ENCODE measurements at places on chromosomes 13 and 19. TPM values are rescaled to one million over a fixed set of nuclear protein-coding genes. Genes with fewer than 3 reads are reported as not detected.

KIR2DL1 gene
- not detected for total RNA-seq

GRCh38 chr19:36527873-36528193 is 238 bp downstream of the ZNF260 start:
- no peak for DNase-seq

- DNase-seq: no peak
Observed at GRCh38 chr19:17794731-17795494, at the start of gene B3GNT3. Gene B3GNT3 (plus strand): TSS chr19:17795138. CDS start chr19:17807808, 12,670 bp downstream.

UBE2M gene
- total RNA-seq: 106 TPM

MICU2 gene
- 25.1 TPM for total RNA-seq

DNA sequence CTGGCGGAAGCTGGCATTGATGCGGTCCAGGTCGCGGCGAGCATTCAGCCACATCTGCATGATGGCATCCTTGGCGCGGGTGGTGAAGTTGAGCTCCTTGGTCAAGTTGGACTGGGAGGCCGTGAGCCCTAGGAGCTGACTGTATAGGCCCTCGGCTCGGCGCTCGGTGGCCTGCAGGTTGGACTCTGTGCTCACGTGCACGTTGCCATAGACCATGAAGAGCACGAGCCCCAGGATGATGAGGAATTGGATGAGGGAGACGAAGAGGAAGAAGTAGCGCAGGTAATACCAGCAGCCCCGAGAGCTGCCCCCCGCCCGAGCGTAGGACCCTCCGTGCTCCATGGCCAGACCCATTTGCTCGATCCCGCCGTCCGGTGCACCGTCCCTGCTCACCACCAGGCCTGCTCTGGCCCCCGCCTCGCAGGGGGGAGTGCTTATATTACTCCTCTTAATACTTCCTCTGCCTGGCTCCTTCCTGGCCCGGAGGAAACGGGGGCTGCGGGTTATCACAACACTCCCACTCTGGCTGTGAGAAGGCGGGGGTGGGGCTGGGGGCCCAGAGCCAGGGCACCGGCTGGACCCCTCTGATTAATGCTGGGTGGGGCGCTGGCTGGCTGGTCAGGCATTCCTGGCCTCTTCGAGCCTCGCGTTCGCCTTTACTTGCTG is at the start of gene PLVAP:
Gene PLVAP (minus strand): TSS at position 408 of the 666 bp plus-strand sequence. CDS start 54 bp downstream, at position 354.
- peak; percentile 69 for DNase-seq

DNA sequence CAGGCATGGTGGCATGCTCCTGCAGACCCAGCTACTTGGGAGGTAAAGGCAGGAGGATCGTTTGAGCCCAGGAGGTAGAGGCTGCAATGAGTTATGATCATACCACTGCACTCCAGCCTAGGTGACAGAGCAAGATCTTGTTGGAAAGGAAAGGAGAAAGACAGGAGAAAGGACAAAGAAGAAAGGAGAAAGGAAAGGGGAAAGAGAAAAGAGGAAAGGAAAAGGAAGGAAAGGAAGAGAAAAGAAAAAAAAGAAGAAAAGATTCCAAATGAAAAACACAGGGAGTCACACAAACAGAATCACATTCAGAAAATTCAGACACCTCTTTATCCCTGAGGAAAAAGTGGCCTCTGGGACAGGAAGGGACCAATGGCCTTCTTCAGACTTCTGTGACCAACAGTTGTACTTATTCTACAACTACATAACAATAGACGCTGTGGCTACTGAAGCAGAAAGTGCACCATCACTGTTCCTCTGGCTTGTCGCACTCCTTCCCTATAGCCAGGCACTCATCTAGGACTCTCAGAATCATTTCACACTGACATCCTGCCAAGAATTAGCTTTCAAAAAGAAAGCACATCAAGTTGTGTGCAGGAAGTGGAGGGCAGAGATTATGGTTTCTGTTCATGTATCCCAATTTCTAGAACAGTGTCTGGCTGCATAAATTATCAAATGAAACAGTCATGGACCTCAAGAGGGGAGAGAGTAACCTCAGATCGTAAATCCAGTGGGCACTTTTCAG is 5.9 kb downstream of the MTMR6 start:
- DNase-seq: no peak

PSG3 gene
- not detected for total RNA-seq

PLVAP gene
- 11.1 TPM for total RNA-seq

LILRA1 gene
- total RNA-seq: not detected

DNA sequence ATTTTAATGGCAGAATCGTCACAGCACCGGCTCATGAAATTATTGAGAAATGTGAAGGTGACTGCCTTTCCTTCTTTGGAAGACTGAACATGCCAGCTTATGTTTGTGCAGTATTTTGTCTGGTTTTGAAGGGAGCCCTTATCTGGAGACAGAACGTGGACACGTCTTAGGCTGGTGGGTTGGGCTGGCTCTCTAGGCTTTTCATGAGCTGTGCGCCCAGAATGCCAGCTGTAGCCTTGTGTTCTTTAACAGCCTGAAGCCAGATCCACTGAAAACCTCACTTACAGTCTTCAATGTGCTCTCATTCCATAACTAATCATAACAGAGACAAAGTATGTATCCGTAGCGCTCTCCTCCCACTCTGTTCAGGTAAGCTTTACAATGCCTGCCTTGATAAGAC is 184.4 kb upstream of the HTR2A start:
- no peak for DNase-seq

DNA sequence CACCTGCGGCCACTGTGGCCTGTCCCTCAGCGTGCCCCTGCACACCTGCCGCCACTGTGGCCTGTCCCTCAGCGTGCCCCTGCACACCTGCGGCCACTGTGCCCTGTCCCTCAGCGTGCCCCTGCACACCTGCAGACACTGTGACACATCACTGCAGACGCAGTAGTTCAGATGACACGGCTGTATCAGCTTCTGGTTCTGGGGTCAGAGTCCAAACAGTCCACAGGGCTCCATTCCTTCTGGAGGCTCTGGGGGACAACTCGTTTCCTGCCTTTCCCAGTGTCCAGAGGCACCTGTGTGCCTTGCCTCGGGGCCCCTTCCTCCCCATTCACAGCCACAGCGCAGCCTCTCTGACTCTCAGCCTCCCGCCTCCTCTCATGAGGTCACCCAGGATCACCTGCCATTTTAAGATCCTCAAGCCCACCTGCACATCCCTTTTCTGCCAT is 5.5 kb downstream of the SF3A2 start:
- no peak for DNase-seq

DNA sequence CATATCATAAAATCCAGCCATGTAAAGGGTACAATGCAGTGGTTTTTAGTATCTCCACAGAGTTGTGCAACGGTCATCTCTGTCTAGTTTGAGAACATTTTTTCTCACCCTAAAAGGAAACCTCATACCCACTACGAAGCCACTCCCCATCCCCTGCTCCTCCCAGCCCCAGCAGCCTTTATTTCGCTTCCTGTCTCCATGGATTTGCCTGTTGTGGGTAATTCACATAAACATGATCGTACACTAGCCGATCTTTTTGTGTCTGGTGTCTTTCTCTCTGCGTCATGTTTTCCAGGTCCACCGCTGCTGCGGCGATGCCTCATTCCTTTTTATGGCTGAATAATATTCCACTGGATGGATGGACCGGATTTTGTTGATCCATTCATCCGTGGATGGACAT is 28.6 kb downstream of the BICRA start:
- no peak for DNase-seq

DNA sequence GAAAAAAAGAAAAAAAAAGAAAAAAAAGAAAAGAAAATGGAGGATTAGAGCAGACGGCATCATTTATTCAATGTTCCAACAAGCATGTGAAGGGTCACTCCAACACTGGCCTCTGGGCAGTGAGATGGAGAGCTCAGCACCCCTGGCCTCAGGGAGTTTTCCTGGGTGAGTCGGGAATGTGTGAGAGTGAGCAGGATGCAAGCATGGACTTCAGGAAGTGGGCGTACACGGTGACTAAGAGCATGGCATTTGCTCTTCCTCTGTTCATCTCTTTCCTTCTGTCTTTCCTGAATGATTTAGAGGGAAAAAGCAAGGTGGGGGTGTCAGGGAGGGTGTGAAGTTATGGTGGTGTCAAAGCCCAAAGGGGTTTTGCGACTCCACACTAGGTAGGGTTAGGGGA is 682 bp upstream of the CABP5 start:
- no peak for DNase-seq

GRCh38 chr13:98792321-98792720 is 39.8 kb upstream of the SLC15A1 start:
- DNase-seq: no peak

FCAR gene
- total RNA-seq: not detected

- DNase-seq: peak; percentile 83
Observed at GRCh38 chr13:50082426-50083281, 67.4 kb downstream of the KCNRG start.

DNA sequence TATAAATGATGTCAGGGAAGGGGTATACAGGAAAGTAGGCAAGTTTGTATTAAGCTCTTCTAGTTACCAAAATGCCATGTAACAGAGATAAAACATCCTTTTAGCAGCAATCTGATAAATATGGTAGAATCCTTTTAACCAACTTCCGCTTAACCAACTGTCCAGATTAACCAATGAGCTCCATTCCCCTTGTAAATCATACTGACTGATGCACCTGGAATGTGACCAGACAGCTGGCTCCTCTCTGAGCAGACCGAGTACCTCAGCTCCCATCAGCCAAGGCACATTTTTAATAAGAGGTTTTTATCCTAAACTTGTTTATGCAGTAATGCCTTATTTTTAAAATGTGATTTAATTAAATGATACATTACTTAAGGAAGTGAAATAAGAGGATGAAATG is 66.4 kb downstream of the KLF12 start:
- no peak for DNase-seq

- DNase-seq: no peak
Observed at GRCh38 chr13:26952551-26953143, 192.1 kb upstream of the GPR12 start.

ZNF222 gene
- total RNA-seq: 5.2 TPM

CCDC169 gene
- 2.5 TPM for total RNA-seq

DNA sequence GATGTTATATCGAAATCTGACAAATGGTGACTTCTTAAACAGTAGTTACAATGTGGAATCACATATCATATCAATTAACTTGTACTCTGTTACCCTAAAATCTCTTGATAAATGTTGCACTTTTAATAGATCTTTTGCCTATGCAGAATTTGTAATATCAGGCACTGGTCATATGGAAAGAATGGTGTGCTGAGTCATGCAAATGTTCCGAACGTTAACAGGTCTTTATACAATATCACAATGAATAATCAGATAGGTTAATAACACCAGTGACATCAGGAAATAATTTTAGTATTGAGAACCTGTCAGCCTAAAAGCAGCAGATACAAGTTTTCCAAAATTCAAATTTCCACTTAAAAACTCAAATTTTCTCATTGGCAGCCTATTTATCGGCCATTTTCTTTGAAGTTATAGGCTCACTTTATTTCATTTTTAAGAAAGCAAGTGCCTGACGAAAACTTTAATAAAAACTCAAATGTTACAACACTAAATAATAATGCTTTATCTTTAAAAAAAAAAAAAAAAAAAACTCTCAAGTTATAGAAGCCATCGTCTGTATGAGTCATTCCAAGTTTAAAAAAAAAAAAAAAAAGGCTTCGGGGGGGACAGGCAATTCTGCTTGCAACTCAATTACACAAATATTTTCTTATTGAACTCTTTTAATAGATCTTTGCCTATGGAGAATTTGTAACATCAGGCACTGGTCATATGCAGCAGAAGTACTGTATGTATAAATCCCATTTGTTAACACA is 180.9 kb downstream of the DIAPH3 start:
- DNase-seq: no peak

CBLC gene
- not detected for total RNA-seq

GRCh38 chr13:76888421-76888820 is 2.2 kb upstream of the KCTD12 start:
- DNase-seq: no peak

DNA sequence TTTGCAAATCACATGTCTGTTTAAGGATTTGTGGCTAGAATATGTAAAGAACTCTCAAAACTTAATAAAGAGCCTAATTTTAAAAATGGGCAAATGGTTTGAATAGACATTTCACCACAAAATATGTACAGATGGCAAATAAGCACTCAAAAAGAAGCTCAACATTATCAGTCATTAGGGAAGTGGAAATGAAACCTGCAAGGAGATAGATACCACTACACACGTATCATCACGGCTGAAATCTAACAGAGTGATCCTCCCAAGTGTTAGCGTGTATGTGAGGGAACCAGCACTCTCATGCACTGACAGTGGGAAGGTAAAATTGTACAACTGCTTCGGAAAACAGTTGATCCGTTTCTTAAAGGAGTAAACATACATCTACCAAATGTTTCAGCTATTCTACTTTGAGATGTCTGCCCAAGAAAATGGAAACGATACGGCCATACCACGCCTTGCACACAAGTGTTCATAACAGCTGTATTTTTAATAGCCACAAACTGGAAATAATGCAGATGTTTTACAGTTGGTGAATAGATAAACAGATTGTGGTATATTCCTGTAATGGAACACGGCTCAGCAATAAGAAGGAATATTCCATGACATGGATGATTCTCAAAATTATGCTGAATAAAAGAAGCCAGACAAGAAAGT is 14.5 kb downstream of the ARHGEF7 start:
- no peak for DNase-seq

RCBTB1 gene
- 23.8 TPM for total RNA-seq

DNA sequence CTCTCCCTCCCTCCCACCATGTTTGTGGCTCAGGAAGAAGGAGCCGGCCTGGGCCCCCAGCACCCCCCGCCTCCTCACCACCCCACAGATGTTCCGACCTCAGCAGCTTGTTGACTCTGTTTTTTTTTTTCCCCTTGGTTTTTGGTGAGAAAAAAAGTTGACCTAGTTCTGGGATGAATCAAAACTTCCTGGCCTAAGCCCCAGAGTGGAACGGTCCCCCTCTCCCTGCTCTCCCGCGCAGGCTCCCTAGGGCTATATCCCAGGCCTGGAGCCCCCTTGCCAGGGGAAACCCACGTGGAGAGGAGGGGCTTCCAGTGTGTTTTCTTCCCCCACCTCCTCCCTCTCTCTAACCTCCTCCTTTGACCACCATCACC is 4.0 kb downstream of the COL5A3 start:
- no peak for DNase-seq

GRCh38 chr19:54030895-54031586 is 32.7 kb downstream of the VSTM1 start:
- DNase-seq: peak; percentile 29

GRCh38 chr13:113638806-113639205 is 19.2 kb downstream of the ATP4B start:
- DNase-seq: no peak

DNA sequence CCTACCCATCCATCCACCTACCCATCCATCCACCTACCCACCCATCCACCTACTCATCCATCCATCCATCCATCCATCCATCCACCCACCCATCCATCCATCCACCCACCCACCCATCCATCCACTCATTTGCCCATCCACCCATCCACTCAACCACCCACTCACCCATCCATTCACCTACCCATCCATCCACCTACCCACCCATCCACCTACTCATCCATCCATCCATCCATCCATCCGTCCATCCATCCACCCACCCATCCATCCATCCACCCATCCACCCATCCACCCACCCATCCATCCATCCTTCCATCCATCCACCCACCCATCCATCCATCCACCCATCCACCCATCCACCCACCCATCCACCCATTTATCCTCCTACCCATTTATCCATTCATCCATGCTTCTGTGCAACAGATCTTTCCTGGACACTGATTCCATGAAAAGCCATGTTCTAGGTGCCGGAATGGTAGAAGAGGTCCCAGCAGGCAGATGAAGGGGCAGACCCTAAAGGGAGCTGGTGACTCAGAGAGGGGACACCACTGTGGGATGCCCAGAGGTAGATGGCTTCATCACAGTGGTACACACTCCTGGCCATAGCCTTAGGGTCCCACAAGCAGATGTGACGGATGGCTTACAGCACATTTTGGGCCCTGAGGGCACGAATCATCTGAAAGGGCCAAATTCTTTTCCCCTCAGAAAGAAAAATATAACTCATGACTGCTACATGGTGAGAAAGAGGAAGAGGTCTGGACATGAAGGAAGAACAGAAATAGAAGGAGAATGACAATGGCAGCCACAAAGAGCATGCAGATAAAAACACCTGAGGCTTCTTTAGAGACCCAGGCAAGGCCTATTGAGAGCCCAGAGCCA is 76.0 kb downstream of the KCTD15 start:
- DNase-seq: no peak

Data from endothelial cell of umbilical vein (primary cell).